ENCODE measurements at places on chromosomes 2 and 18.

- no peak for DNase-seq
Observed at GRCh38 chr2:187138265-187138664, 289.3 kb upstream of the ZSWIM2 start.

DNA sequence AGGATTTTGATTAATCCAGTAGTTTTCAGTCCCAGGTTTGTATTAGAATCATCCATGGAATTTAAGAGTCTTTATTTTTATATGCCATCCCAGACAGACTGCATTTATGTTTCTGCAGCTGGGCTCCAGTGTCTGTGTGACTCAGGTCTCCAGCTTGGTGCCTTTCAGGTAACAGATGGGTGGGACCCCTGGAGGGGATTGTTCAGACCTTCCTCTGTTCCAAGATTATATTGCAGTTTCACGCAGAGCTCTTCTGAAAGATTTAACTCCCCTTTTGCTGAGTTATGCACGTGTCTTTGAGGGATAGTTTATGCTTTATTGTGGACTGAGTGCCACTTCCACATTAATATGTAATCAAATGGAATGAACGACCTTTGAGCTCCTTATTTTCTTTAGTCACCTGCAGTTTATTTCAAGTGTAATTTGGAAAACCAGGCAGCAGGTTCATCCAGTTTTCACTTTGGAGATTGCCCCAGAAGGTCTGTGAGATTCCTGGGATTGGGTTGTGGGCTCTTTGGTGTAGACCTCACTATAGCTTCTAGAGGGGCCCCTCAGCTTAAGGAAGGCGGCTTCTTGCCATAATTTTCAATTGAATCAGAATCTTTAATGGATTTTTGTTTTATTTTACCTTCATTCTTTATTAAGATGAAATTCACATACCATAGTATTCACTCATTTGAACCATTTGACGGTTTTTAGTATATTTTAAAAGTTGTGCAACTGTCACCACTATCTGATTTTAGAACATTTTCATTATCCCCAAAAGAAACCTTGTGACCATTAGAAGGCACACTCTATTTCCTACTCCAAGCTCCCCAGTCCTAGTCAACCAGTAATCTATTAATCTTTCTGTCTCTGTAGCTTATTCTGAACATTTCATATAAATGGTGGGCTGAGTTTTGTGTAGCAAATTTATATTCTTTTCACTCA lies 135.0 kb downstream of the WDSUB1 start:
- no peak for DNase-seq

GRCh38 chr18:29003194-29003593 lies 826.3 kb upstream of the CDH2 start:
- no peak for DNase-seq

DNA sequence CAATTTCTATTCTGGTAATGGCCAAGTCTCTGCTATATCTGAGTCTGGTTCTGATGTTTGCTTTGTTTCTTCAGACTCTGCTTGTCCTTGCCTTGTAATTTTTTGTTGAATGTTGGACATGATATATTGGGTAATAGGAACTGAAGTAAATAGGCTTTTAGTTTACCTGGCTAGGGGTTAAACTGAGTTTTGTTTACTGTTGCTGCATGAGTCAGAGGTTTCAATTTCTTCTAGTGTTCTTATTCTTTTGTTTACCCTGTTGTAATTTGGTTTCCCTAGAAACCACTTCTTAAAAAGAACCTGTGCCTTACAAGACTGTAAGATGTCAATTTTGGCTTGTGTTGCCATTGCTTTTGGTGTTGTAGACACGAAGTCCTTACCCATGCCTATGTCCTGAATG lies 285.0 kb upstream of the KCNH7 start:
- no peak for DNase-seq

DNA sequence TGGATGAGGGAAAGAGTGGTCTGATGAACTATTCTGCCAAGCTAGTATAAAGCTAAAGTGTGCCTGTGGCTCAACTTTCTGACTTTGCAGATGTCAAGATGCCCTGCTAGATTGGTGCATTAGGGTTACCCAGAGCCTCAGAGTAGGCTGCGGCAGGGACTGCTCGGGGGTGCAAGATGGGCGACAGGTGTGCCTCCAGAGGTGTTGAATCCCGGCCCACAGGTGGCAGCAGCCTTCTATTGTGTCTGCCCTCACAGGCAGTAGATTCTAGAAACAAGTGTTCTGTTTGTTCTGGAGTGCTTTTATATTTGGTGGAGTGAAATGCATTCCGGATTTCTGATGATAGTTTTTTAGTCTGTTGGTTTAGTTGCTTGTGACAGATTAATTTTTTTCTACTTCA lies 131.6 kb upstream of the IL1R2 start:
- DNase-seq = no peak

DNA sequence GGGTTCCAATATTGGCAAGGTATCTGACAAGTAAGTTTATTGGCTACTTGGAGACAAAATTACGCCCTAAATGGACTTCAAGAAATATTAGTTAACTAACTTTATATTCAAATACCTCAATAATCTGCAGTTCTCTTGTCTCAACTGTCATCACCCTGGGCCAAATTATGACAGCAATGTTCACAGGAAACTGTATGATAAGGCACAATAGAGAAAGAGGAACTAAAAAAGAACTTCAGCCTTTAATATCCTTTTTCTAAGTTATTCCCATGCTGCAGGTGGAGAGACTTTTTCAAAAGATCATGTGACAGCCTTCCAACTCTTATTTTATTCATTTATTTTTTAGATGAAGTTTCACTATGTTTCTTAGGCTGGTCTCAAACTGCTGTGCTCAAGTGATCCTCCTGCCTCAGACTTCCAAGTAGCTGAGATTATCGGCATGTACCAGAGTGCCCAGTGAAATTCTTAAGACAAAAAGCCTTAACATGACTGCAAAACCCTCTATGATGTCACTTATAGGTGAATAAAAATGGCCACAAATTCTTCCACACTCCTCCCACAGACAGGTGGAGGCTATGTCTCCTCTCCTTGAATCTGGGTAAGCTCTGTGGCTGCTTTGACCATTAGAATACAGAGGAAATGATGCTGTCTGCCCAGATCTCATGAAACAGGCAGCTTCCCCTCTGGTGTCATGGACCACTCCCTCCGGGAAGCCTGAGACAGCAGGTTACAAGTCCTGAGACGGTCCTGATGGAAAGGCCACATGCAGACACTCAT lies 211.0 kb downstream of the TGIF1 start:
- no peak for DNase-seq

- DNase-seq = no peak
Observed at GRCh38 chr2:16700551-16701259, 35.1 kb upstream of the CYRIA start.

- DNase-seq = no peak
Observed at GRCh38 chr18:79384151-79384807, 11.5 kb upstream of the NFATC1 start.

GRCh38 chr2:181431674-181432073 lies 25.5 kb upstream of the ITGA4 start:
- DNase-seq = no peak

DNA sequence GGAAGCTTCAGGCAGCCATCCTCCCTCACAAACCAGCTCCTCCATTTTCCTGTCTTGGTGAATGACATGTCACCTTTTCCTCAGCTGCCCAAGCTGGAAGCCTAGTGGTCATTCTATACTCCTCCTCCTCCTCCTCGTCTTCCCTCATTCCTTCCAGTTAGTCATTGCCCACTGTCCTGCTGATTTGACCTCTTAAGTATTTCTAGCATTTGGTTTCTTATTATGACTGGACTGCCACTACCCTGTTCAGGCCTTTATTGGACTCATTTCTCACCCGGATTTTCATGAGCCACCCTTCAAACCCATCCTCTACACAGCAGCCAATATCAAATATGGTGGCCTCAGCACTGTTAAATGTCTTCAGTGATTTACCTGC lies 21.9 kb upstream of the MGAT5 start:
- DNase-seq = no peak

DNA sequence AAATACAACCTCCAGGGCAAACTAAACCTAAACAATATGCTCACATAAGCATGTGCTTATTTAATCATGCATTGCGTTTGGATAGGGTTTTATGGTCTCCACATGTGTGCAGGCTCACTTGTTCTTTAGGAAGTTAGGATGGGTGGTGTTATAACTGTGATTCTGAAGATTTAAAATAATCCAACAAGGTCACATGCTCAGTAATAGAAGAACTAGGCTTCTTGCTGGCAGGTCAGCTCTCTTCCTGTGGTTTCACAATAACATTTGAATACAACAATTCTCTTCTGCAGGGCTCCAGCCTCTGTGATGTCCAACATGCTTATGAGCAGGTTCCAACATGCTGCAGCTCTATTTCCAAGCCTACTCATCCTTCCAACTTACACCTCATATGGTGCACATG lies 84.0 kb downstream of the MYL12B start:
- no peak for DNase-seq

GRCh38 chr2:18926631-18927524 lies 337.5 kb upstream of the NT5C1B start:
- no peak for DNase-seq

DNA sequence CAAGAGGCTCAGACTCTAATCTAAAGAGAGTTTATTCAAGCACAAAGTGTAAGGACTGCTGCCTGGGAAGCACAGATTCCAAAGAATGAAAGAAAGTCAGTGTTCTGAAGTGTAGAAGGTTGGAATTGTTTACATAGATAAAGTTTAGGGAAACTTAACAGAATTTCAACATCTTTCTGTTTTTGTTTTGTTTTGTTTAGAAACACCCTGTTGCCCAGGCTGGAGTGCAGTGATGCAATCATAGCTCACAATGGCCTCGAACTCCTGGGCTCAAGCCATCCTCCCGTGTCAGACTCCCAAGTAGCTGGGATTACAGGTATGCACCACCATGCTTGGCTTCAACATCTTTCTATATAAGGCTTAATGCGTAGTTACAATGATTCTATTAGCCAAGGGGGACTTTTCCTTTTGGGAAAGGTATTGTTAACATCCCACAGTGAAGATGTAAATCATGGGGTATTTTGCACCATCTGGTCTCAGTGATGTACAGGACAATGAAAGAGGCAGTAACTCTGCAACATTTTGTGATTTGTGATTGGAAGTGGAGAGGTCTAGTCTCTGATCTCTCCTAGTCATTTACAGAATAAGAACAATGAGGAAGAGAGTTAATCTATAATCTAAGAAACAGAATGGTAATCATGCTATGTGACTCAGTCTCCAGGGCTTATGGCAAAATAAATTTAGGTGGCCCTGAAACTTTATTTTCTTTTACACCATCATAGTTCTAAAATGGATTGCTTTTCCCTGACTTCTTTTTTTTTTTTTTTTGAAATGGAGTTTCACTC lies 45.6 kb upstream of the MSH6 start:
- no peak for DNase-seq

DNA sequence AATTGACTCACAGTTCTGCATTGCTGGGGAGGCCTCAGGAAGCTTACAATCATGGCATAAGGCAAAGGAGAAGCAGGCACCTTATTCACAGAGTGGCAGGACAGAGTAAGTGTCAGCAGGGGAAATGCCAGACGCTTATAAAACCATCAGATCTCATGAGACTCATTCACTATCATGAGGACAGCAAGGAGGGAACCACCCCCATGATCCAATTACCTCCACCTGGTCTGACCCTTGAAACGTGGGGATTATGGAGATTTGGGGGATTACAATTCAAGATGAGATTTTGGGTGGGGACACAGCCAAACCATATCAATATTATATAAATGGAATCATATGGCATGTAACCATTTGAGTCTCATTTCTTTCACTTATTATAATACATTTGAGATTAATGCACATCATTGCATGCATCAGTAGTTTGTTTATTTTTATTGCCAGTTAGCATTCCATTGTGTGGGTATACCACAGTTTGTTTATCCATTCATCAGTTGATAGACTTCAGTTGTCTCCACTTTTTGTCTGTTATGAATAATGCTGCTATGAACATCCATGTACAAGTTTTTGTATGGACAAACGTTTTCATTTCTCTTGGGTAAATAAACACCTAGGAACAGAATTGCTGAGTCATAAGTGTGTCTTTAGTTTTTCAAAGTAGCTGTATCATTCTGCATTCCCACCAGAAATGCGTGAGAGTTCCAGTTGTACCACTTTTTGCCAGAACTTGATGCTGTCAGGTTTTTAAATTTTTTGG lies 5.8 kb upstream of the SRBD1 start:
- DNase-seq = no peak

- DNase-seq = no peak
Observed at GRCh38 chr2:35220461-35220860, 1135.1 kb upstream of the CRIM1 start.

DNA sequence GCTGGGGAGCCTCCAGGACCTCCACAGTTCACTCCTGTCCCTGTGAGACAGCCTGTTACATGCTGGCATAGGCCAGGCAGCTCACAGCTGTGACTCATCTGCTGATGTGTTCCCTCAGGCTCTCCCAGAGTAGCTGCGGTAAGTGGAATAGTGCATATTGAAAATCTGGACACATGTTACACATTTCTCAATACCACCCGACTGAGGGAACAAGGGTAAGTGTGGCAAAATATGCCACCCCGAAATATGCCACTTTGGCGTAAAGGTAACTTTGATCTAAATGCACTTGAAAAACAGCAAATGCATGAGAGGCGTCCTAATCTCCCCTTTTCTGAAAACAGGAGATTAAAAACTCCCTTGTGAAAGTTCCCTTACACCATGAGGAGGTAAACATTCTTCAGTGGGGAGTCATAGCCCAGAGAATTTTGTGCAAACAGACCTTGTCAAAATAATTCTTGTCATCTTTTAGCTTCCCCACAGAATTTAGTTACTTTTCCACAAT lies 557.9 kb downstream of the CCDC85A start:
- no peak for DNase-seq

- DNase-seq = no peak
Observed at GRCh38 chr18:39571511-39571910, 2005.9 kb upstream of the CELF4 start.

GRCh38 chr18:6994056-6994770 lies 123.4 kb downstream of the LAMA1 start:
- DNase-seq = no peak

- DNase-seq = no peak
Observed at GRCh38 chr2:65607662-65608305, 175.4 kb upstream of the SPRED2 start.

DNA sequence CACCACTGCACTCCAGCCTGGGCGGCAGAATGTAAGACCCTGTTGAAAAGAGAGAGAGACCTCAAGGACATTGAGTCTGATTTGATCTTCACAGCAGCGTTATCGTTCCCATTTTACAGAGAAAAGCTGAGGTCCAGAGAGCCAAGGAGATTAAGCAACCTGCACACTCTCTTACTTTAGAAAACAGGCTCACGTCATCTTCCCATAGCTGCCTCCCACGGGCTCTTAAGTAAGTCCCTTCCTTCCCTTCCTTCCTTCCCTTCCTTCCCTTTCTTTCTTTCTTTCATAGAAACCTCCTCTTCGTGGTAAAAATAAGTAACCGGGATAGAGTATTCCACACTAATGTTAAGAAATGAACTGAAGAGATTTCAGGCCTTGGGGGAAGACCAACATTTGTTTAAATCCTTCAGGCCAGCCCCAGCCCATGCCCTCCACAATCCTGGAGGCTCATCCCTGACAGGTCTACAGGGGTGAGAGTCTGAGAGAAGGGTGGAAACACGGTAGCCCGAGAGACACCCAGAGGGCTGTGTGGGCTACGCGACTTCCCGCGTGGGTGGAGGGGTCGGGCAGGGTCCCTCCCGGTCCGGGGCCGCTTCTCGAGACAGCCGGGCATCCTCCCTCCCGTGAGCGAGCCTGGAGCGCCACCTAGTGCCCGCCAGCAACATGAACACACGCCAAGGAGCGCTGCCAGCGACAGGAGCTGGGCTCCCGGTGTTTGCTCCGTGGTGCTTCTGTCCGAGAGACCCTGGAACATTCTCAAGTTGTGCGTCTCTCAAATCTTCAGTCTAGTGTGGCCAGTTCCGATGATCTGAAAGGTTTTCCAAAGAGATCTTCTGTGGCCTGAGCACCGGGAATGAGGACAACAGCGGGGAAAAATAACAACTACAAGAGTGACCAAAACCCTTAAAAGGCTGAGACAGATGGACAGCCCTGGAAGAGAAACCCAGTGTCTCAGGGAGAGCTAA lies 160.3 kb downstream of the INO80D start:
- DNase-seq = peak; percentile 51

Measured in activated CD4-positive, alpha-beta T cell treated with anti-CD3 and anti-CD28 coated beads for 1 hour (primary cell).